Activated T-helper 2 cell treated with anti-CD3 and anti-CD28 coated beads, Interferon-gamma antibody, Interleukin-2, Interleukin-4, amounts not matched to agents 10 μg/mL and 5 μg/mL and 100 μg/mL, durations not matched to agents 14 hours and 24 hours and 36 hours (primary cell): ENCODE measurements at places on chromosomes 11 and 22. TPM values are rescaled to one million over a fixed set of nuclear protein-coding genes. Genes with fewer than 3 reads are reported as not detected.

Gene MMP27
- total RNA-seq: not detected in 2 replicates

Gene SPDYC
- not detected in 2 replicates for total RNA-seq

Gene SLC22A12
- total RNA-seq: not detected in 2 replicates

Gene SF1
- 460 and 461 TPM in 2 replicates for total RNA-seq

Gene KCNJ5
- total RNA-seq: not detected in 2 replicates

Gene LRRC4C
- total RNA-seq: not detected in 2 replicates

Gene TUBA8
- total RNA-seq: 1.8 and 2.3 TPM in 2 replicates

Gene F2
- total RNA-seq: 0.11 TPM in 1 of 2 replicates, not detected in the other

Gene GLB1L2
- total RNA-seq: 3.1 and 4.3 TPM in 2 replicates

Gene PNPLA3
- 1.3 and 1.7 TPM in 2 replicates for total RNA-seq

Gene RFPL1
- total RNA-seq: not detected in 2 replicates

Gene GPHA2
- not detected in 2 replicates for total RNA-seq

Gene OR4D5
- not detected in 2 replicates for total RNA-seq

Gene RASGRP2
- total RNA-seq: 19.6 and 20.9 TPM in 2 replicates

Gene DDI1
- not detected in 2 replicates for total RNA-seq

Gene P4HA3
- not detected in 2 replicates for total RNA-seq

Gene PATE1
- not detected in 2 replicates for total RNA-seq

Gene SSRP1
- total RNA-seq: 214 and 218 TPM in 2 replicates

Gene PAMR1
- not detected in 2 replicates for total RNA-seq

Gene DERL3
- total RNA-seq: 10.3 TPM in 2 replicates

Gene CHRNA10
- 2.2 and 2.4 TPM in 2 replicates for total RNA-seq

Gene RAB36
- not detected in 2 replicates for total RNA-seq

Gene TRIM51
- not detected in 2 replicates for total RNA-seq

Gene GDPD4
- not detected in 2 replicates for total RNA-seq

Gene MICAL3
- 40.6 and 41.8 TPM in 2 replicates for total RNA-seq

Gene MRGPRX4
- total RNA-seq: not detected in 2 replicates

Gene OR4A16
- not detected in 2 replicates for total RNA-seq

Gene ARAP1
- 95.2 and 96.2 TPM in 2 replicates for total RNA-seq

Gene MAP6
- total RNA-seq: 0.23 TPM in 1 of 2 replicates, not detected in the other

Gene PKDREJ
- not detected in 2 replicates for total RNA-seq

Gene RASSF10
- total RNA-seq: not detected in 2 replicates

Gene MS4A6A
- total RNA-seq: not detected in 2 replicates

Gene AIFM3
- 0.23 and 0.30 TPM in 2 replicates for total RNA-seq

Gene HPX
- total RNA-seq: 0.46 and 0.50 TPM in 2 replicates

Gene HOATZ
- total RNA-seq: not detected in 2 replicates

Gene OR51A4
- total RNA-seq: not detected in 2 replicates

Gene ALDH3B1
- not detected in 2 replicates for total RNA-seq

Gene OR8G5
- total RNA-seq: not detected in 2 replicates

Gene C11orf87
- total RNA-seq: not detected in 2 replicates

Gene MS4A4A
- total RNA-seq: not detected in 2 replicates

Gene OR52E8
- total RNA-seq: not detected in 2 replicates

Gene MYO18B
- total RNA-seq: 6.0 and 6.1 TPM in 2 replicates

Gene OR6T1
- total RNA-seq: not detected in 2 replicates

Gene GVQW3
- total RNA-seq: 4.3 and 4.4 TPM in 2 replicates

Gene TP53I11
- total RNA-seq: 4.6 and 5.0 TPM in 2 replicates

Gene PRODH
- 0.50 and 0.94 TPM in 2 replicates for total RNA-seq

Gene HTATIP2
- total RNA-seq: 62.7 and 63.5 TPM in 2 replicates

Gene SLN
- not detected in 2 replicates for total RNA-seq

Gene OR51B5
- not detected in 2 replicates for total RNA-seq

Gene ENTHD1
- 0.11 TPM in 2 replicates for total RNA-seq

Gene HEPACAM
- total RNA-seq: not detected in 2 replicates

Gene MOGAT2
- not detected in 2 replicates for total RNA-seq

Gene PARVG
- total RNA-seq: 73.5 and 75.6 TPM in 2 replicates

Gene ZNF70
- 2.7 and 2.9 TPM in 2 replicates for total RNA-seq

Gene TBX1
- total RNA-seq: 0.09 and 0.32 TPM in 2 replicates

Gene ART1
- not detected in 2 replicates for total RNA-seq

Gene TNNT3
- total RNA-seq: 2.0 and 2.9 TPM in 2 replicates
